ENCODE measurements at places on chromosomes 13 and 19. TPM values are rescaled to one million over a fixed set of nuclear protein-coding genes. Genes with fewer than 3 reads are reported as not detected.

OR7C1 gene
- not detected for total RNA-seq

GRCh38 chr13:19810996-19811881 lies 28.5 kb upstream of the PSPC1 start:
- H3K36me3 ChIP-seq, result peaks cover 11% of the 10 kb centered on the region
- H3K4me3 ChIP-seq, result no peak overlapping the region
- no peak overlapping the region for H3K27ac ChIP-seq
- no peaks in the 10 kb centered on the region for H3K4me1 ChIP-seq
- H3K27me3 ChIP-seq, result no peaks in the 10 kb centered on the region
- no peak for DNase-seq

DNA sequence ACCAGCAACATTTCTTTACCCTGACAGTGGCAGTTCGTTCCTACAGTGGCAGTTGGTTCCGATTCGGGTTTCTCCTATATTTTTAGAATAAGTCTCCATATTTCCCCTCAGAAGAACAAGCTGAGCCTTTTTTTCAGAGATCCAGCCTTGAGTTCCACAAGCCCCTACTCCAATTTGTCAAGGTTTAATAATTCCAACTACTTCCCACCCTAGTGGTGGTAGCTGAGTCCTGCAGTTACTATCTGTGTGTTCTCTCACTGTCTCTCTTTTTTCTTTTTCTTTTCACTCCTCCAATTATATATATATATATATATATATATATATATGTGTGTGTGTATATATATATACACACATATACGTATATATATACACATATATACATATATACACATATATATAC lies 1347.3 kb downstream of the PCDH9 start:
- no peaks in the 10 kb centered on the region for H3K4me1 ChIP-seq
- H3K4me3 ChIP-seq, result no peak overlapping the region
- DNase-seq, result no peak
- no peaks in the 10 kb centered on the region for H3K36me3 ChIP-seq
- H3K27ac ChIP-seq, result no peak overlapping the region
- no peaks in the 10 kb centered on the region for H3K27me3 ChIP-seq

ZNF506 gene
- total RNA-seq, result 12.1 TPM

GRCh38 chr19:18588611-18589379 lies at the start of gene REX1BD:
REX1BD (plus strand) TSS chr19:18588798; CDS start chr19:18588802, 4 bp downstream.
- no peaks in the 10 kb centered on the region for H3K36me3 ChIP-seq
- peaks cover 37% of the 10 kb centered on the region for H3K4me1 ChIP-seq
- H3K27me3 ChIP-seq, result no peaks in the 10 kb centered on the region
- no peak for DNase-seq

DNA sequence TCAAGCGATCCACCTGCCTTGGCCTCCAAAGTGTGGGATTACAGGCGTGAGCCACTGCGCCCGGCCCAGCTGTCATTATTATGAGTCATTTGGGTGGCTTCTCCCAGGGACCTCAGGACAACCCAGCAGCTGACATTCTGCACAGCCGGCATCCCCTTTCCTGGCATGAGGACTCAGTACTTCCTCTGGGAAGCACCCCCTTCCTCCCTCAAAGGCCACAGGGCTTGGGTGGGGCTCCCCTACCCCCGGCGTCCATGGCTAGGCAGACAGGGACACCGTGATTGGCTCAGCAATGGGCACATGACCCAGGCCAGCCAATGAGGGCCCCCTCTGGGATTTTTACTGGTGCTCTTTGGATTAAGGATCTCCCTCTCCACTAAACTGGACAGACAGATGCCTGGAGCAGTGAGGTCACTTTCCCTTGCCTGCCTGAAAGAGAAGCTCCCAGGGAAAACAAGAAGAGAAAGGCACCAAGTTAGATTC lies 6.0 kb downstream of the KANK2 start:
- H3K27ac ChIP-seq, result peak overlapping the region; percentile 17
- H3K27me3 ChIP-seq, result no peaks in the 10 kb centered on the region
- H3K36me3 ChIP-seq, result peaks cover 49% of the 10 kb centered on the region
- no peak for DNase-seq
- no peak overlapping the region for H3K4me3 ChIP-seq

DNA sequence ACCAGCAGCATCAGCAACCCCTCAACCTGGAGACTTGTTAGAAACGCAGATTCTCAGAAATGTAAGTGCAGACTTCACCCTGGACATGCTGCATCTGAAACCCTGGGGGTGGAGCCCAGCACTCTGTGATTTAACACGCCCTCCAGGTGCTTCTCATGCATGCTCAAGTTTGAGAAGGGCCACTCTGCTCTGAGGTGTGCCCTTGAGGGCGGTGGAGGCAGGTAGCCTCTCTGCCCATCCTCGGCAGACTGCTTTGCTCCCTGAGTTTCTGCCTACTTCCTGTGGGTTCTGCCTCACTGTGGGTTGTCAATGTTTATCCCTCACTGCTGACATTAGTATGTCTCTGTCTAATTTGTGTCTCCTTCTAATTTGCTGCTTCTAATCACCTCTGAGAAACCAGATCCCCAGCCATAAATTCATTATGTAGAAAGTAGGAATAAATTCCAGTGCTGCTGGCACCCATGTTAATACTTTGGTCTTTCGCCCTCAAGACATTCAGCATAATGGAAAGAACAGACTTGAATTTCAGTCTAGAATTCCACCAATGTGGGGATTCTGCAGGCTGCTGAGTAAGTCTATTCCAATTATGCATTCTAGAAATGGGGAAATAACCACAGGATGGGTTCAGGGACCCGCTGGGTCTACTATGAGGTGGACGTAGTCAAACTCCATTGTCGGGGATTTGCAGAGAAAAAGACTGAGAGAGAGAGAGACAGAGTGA lies 51.3 kb upstream of the CYSLTR2 start:
- H3K36me3 ChIP-seq, result no peaks in the 10 kb centered on the region
- no peaks in the 10 kb centered on the region for H3K4me1 ChIP-seq
- no peak overlapping the region for H3K27ac ChIP-seq
- H3K27me3 ChIP-seq, result no peaks in the 10 kb centered on the region

- no peaks in the 10 kb centered on the region for H3K27me3 ChIP-seq
- no peak overlapping the region for H3K27ac ChIP-seq
- no peak overlapping the region for H3K4me3 ChIP-seq
Observed at GRCh38 chr19:13240312-13241022, 90.3 kb downstream of the IER2 start.

- peaks cover 22% of the 10 kb centered on the region for H3K4me1 ChIP-seq
- H3K4me3 ChIP-seq, result no peak overlapping the region
- no peak overlapping the region for H3K27ac ChIP-seq
- no peak for DNase-seq
- no peaks in the 10 kb centered on the region for H3K36me3 ChIP-seq
Observed at GRCh38 chr19:13974073-13974472, 21.8 kb downstream of the DCAF15 start.

KIR3DL1 gene
- total RNA-seq, result not detected

All from esophagus squamous epithelium (tissue), 5 donors.